Left lung (tissue), 14 donors: ENCODE measurements at places on chromosomes 4 and X. TPM values are rescaled to one million over a fixed set of nuclear protein-coding genes. Genes with fewer than 3 reads are reported as not detected.

The TRIM60 gene
- polyA plus RNA-seq: not detected

The F8 gene
- polyA plus RNA-seq: 4.6 TPM

The ZNF630 gene
- 2.2 TPM for polyA plus RNA-seq

The GUCY1A1 gene
- 121 TPM for polyA plus RNA-seq

The SHISA3 gene
- 30.4 TPM for polyA plus RNA-seq

The UGT2B7 gene
- 16.7 TPM for polyA plus RNA-seq

The EDA2R gene
- 1.3 TPM for polyA plus RNA-seq

The SLC26A1 gene
- polyA plus RNA-seq: 8.4 TPM

DNA sequence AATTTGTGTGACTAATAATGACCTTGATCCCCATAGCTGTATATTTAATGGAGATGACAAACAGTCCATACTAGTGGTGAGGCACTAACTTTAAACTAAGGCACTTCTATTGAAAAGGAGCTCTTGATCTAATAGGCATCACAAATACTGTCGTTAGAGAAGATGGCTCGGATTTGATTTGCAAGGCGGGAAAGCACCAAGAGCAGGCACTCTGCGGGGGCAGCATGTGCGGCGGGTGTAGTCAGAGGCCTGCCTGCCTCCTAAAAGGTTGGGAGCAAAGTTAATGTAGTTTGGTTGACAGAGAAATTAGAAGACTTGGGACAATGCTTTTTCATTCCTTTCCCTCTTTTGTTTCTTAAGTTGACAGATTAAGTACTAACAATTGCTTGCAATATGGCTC, 278.8 kb downstream of the CFAP299 start:
- DNase-seq: no peak

DNA sequence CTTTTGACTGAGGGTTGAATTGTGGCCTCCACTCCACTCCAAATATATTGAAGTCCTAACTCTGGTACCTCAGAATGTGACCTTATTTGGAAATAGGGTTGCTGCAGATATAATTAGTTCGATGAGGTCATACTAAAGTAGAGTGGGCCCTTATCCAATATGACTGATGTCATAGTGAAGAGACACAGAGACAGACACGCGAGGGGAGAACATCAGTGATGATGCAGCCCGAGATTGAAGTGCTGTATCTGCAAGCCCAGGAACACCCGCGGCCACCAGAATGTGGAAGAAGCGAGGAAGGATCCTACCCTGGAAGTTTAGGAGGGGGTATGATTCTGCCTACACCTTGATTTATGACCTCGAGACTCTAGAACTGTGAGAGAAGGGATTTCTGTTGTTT, 279.0 kb downstream of the ANKRD50 start:
- no peak for DNase-seq

DNA sequence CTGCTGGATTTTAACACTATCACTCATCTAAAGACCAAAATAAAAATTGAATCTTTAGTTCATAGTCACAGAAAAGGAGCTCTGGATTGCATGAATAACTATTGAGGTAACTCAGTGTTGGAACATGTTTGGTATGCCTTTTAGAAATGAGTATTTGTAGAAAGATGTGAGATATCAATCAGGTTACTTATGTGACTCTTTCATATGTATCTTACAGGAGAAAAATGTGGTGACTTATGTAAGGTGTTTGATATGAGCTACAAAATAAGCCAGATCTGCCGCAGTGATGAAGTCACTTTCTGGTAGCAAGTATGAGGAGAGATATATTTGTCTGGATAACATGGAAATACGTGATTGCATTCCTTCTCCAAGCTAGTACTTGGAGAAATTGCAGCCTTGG, 1653.3 kb upstream of the PCDH7 start:
- no peak for DNase-seq

DNA sequence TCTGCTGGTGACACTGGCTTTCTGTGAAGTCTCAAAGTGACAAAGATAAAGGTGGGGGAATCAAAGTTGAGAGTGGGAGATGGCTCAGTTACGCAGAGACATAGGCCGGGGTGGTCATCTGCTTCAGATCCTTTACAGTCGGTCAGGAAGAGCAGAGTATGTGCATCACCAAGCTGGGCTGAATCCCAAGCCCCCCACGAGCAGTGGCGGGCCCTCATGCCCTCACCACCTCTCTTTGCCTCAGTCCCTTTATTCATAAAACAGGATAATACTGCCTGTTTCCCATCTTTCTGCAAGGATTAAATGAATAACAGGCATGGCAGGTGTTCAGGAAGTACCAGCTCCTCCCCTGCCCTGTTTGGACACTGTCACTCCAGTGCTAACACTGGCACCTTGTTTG, 135.6 kb downstream of the EVC2 start:
- no peak for DNase-seq

DNA sequence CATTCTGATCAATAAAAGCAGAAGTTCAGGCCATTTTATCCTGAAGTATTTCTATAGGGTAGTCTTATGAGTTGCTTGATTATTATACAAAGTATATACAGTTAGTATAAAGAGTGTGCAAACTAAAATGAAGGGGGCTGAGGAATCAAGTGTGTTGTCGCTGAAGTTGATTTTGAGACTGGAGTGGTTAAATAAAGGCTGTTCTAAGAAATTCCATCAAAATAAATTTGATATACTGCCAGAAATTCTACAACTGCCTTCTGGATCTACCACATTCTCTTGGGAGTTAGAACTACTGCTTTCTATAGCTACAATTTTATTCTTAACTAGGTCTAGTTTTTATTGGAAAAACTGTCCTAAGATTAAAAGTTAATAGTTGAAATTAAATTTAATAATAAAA, 12.4 kb downstream of the EDNRA start:
- DNase-seq: no peak

GRCh38 chrX:35166023-35166422, 223.4 kb downstream of the FAM47B start:
- DNase-seq: no peak

DNA sequence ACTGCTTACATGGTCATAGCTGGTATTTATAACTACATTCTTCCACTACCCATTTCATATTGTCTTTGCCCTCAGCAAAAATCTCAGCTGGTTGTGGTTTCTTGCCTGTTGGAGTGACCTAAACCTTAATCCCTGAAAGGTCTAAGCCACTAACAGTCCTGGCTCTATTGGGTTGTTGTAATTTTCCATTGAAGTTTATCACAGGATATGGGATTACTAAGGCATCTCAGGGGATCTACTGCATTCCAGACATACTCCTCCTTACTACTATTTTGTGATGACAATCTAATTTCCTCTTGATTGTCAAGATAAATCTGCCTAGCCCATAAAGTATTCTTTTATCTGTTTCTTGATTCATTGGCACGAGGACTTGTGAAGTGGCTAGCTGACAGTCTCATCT, 6.2 kb upstream of the OSTC start:
- DNase-seq: no peak

DNA sequence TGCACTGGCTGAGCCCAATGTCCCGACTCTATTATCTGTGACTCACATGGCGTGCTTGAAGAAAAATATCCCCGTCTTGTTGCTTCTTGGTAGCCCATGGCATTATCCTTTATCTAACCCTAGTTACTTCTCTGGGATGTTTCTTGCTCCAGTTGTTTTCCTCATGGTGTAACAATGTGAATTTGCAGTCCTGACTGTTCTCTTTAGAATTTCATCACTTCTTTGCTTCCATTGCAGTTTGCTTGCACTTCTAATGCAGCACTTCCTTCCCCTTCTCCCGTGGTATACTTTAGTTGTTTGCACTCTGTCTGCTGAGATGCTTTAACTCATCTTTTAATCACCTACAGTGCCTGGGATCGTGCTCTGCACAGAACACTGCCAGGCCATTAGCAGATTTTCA, 126.9 kb downstream of the MAML3 start:
- no peak for DNase-seq

- DNase-seq: no peak
These were observed 84.8 kb upstream of the BMP2K start for GRCh38 chr4:78691334-78691754.

DNA sequence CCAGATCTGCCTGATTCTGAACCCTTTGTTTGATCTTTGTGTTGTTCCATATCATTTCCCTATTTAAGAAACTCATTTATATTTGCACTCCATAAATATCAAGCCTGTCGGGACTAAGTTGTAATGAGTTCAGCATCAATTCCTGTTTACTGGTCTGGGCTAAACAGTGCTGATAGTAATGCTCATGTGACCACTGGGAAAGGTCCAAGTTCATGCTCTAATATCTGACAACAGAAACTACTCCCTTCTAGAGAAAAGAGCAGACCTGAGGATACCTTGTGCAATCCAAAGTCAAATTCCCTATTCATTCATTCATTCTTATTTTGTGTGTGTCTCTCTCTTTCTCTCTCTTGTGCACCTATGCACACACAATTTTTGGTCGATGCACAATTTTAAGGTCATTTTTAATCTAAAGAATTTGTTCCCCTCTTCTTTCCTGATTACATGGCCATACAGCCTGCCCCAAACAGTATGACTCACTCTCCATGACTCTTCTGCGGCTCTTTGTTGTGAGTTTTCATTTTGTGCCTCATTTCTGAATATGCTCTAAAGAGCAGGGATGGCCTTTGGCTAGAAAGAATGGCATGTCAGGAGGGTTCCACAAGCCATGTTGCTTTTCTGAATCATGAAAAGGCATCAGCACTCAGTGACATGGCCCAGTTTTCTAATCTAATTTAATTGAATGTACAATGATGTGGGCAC, 664.3 kb downstream of the RPA4 start:
- DNase-seq: no peak

- DNase-seq: no peak
These were observed 229.6 kb upstream of the PGRMC2 start for GRCh38 chr4:128517096-128517738.

- DNase-seq: no peak
These were observed 21.3 kb upstream of the PDGFC start for GRCh38 chr4:156992943-156993342.

DNA sequence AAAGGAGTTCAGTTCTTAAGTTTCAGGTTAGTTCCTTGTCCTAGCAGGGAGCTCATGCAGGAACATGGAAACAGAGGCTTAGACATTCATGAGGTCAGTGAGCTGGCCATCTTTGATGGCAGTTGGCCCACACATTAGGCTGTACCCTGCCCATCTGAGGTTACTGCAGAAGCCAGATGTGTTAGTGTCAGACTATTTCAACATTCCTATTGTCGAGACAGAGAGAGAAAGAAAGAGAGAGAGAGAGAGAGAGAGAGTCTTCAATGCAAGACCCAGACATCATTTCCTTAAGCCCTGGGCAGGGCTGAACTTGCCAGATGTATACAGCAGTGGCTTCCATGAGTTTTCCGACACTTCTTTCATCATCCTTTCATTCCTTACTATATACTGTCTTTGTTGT, 91.3 kb downstream of the PPP1R2C start:
- DNase-seq: no peak

GRCh38 chrX:34197946-34198345, 65.8 kb upstream of the FAM47A start:
- no peak for DNase-seq

DNA sequence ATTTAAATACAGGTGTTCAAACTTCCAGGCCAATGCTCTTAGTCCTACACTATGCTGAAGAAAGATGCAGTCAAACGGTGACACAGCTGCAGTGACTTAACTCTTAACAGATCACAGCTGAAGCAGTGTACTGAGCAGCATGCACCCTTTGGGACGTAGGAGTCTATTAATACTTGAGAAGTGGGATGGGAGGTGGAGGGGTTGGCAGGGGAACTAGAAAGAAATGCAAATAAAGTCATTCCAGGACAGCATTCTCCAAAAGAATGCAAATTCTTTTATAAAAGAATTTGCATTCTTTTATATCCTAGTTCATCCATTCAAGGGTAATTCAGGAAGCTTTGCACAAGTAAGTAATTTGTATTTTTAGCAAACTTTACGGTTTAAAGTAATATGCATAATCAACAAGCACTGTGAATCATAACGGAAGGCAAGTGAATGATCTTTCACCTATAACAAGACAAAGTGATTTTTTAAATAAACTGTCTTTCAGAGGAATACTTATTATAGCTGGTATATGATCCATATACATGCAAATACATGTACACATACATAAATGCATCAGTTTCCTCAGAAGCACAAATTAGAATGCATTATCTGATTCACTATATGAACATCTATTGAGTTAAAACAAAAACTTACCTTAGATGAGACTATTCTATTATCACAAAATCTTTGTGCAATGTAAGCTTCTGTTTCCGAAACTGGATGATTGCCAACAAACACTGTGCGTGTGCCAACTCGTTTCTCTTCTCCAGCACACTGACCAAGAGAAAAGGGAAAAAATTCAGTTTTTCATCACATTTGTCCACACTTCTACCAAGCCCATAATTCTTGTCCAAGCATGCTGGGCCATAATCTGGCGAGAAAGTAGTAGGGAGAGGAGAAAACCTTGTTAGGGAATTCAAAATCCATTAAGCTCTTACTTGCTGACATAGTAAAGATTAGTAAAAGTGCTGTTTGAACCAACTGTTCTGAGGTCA, 106.5 kb downstream of the ATP11C start:
- no peak for DNase-seq

DNA sequence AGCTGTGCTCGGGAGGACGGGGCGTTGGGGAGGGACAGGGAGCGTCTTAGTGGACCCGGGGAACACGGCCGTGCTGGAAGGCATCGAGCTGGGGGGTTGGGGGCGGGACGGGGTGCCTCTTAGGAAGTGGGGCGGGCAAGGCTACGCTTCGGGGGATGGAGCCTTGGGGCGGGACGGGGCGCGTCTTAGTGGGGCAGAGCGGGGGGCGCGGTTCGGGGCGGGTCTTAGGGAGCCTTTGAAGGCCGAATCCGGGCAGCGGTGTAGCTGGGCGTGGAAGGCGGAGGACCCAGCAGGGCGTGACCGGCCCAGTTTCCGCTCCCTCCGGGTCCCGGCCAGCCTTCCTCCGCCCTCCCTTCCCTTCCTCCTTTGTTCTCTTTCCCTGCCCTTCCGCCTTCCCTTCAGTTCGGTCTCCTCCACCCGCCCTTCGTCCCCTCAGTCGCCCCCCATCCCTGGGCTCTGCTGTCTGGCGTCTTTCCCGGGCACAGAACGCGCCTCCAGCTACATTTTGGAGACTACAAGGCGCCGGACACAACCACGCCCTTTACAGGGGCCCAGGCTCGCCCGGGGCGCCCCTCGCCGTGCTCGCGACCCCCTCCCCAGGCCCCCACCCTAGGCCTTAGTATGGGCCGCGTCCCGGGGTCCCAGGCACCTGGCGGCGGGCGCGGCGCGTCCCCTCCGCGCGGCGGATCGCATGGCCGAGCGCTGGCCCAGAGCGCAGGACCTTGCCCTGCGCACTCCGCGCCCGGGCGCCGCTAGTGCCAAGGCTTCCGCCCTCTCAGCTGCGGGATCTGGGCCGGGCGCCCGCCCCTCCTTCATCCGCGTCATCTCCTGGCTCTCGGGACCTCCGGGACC, at the start of gene ARSD:
ARSD (minus strand) TSS at position 757 of the 852 bp plus-strand sequence; CDS start at position 693, 64 bp downstream.
- peak; percentile 97 for DNase-seq

- no peak for DNase-seq
These were observed 15.0 kb upstream of the HPGDS start for GRCh38 chr4:94357624-94358023.

- DNase-seq: peak; percentile 45
These were observed 151.2 kb upstream of the SLC4A4 start for GRCh38 chr4:71187404-71188155.

DNA sequence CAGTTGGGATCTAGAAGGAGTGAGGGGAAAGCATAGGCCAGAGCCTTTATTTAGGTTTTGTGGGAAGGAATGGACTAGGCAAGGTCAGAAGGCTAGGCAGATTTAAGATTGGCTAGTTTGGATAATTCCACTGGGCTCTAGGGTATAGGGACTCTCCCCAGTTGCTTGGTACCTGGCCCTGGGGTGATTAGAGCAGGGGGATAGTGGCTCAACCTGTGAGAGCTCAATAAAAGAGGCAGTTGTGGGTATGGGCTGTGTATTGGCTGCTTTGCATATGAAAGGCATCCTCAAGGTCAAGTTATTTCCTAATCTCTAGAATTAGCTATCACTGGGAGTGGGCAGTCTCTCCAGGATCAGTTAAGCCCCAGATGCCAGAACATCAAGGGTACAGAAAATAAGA, 61.3 kb downstream of the ZNF81 start:
- DNase-seq: no peak

GRCh38 chr4:181541396-181541795, 701.8 kb upstream of the TENM3 start:
- no peak for DNase-seq
